Brain pericyte (primary cell): ENCODE measurements at places on chromosomes 13 and 19.

DNA sequence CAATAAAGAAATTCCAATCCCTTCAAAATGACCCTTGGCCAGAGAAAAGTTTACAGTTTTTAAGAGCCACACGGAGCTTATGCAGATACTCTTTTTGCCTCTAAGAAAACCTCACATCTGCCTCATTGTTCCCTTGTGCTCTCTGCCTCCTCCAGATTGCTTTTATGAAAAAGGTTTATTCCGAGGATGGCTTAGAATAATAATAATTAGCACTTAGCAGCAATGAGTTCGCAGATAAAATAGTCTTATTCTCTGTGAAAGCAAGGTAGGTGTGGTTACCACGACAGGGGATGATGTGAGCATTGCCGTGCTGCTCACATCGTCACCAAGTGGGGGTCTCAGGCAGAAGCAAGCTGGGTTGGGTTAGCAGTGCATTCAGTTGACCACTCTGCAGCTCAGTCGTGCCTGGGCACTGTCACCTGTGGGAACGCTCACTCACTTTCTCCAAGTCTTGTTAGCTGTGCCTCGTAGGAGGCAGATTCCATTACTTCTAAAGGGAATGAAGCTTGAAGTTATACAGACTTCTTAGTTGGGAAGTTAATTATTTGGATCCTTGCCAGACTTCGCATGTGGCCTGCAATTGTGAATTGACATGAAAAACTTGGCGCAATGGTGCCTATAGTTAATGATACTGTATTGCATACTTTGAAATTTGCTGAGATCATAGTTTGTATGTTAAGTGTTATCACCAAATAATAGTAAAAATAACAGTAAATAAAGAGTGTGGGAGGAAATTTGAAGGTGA is 157.2 kb downstream of the MYO16 start:
- no peak for DNase-seq

DNA sequence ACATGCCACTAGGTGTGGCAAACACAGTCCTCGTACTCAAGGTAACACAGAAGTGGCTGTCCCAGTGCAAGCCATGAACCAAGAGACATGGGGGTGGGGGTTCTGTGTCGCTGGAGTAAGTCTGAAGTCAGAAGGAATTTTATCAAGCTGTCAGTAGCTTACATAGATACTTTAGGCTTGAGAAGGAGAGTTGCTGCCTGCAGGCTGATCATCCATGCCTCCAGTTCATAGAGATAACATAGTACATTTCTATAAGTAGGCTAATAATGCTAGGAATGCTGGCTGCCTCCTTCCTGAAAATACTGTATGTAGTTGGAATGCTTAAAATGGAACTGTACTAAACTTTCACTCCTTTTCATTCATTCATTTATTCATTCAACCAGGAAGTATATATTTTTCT is 70.1 kb downstream of the CAB39L start:
- DNase-seq: no peak

DNA sequence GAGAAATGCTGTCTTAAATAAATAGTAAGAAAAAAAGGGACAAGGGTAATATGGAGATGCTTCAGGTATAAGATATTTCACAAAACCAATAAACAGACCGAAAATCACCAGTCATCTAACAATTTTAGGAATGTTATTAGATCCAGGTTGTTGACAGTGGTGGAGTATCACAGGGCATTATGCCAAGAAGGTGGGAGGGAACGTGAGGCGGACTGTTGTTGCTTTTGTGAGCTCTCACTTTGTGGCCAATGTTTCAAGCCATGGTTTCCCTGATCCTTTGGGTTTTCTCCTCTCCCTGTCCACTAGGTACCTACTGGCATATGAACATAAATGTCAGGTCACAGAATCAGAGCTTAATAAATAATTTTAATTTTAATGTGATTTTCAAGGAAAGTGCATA is 790.3 kb upstream of the SLITRK1 start:
- no peak for DNase-seq

DNA sequence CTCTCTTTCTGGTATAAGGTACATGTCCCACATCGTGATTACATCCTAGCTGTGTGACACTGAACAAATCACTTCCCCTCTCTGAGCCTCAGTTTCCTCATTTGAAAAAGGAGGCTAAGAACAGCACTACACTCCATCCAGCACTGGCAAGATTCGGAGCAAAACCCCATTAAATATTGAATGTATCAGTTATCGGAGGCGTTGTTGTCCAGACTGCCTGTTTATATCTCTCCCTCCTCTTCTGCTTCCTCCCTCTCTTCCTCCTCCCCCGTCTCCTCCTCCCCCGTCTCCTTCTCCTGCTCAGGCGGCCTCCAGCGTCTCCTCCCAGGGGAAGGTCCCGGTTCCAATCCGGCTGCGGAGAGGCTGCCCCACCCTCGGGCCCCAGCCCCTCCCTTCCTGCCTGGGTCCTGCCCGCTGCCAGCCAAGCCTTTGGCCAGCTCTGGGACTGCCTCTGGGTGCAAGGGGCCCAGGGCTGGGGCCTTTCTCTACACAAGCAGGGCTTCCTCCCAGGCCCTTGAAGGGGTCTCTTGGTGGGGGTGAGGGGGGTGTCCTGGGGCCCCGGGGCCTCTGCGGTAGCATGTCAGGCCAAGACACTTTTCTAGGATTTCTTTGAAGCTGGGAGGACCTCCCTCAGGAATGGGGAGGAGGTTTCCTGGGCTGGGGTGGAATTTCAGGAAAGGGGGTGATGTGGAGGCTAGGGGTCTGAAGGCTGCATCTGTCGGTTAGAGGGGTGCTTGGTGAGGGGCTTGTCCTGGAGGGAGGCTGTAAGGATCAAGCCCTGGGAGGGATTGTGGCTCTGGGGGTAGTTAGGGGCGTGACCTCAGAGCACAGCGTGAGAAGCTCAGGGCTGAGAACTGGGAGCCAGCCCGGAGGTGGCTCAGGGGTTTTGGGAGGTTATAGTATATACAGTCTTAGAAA is 1.9 kb downstream of the RRAS start:
- DNase-seq: no peak

DNA sequence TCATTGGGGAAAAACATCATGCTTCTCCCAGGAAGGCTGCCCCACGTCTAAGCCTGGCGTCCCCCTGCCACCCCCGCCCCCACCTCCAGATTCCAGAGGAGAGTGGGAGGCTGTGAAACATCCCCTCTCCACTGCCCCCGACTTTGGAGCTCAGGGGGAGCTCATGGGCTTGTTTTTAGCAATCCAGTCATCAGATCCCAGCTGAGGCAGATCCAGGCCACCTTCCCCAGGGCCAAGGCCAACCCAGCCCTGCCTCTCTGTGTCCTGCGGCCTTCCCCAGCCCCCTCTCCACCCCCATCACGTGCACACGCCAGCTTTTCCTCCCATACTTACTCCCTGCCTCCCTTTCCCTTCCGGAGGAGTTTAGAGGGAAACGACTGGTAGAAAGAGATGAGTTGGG is 38.8 kb downstream of the SHISA2 start:
- no peak for DNase-seq

GRCh38 chr13:59210543-59210942 is 953.2 kb downstream of the DIAPH3 start:
- no peak for DNase-seq

DNA sequence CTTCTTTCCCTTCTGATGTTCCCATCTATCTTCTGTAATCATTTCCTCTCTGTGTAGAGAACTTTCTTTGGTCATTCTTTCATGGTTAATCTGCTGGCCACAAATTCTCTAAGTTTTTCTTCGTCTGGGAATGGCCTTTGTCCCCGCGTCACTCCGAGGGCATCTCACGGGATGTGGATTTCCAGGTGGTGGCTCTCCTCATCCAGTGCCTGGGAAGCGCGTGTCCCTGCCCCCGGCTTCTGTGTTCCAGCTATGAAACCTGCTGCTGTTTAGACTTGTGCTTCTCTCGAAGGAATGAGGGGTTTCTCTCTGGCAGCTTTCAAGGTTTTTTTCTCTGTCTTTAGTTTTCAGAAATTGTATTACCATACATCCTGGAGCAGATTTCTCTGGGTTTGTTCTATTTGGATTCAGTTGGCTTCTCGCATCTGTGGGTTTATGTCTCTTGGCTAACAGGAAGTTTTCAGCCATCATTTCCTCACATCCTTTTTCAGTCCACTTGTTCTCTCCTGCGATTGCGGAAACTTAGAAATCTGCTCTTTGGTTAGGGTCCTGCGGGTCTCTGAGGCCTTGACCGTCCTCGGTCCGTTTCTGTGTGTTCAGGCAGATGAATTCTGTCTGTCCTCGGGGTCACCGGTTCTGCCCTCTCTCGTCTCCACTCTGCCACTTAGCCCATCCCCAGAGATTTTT is 36.9 kb upstream of the DCUN1D2 start:
- DNase-seq: no peak

DNA sequence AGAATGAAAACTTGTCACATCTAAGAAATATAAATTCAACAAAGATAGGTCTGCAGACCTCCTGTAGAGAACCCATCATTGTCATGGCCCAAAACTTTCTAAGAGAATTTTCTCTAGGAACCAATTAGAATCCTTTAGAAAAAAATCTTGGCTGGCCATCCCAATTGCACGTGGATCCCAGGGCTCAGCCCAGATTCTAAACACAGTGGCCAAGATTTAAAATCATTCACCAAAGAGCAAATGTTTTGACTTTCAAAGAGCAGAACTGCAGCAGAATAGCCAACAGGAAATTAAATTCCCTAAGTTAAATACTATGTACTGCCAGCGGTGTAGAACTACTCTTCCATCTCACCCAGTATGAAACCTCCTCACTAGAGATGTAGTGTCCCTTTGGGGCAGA is 21.3 kb downstream of the IPO5 start:
- DNase-seq: no peak

GRCh38 chr19:49473868-49474541 is at the start of gene FLT3LG:
FLT3LG (plus strand) TSS chr19:49474215; CDS start chr19:49474640, 425 bp downstream.
- no peak for DNase-seq

GRCh38 chr19:4064496-4065260 is 2.0 kb downstream of the ZBTB7A start:
- no peak for DNase-seq

- no peak for DNase-seq
Observed at GRCh38 chr19:50328224-50328872, 829 bp downstream of the KCNC3 start.

- DNase-seq: no peak
Observed at GRCh38 chr13:52903320-52903719, 54.9 kb upstream of the PCDH8 start.

GRCh38 chr13:31064636-31065035 is 97.1 kb downstream of the HSPH1 start:
- no peak for DNase-seq

DNA sequence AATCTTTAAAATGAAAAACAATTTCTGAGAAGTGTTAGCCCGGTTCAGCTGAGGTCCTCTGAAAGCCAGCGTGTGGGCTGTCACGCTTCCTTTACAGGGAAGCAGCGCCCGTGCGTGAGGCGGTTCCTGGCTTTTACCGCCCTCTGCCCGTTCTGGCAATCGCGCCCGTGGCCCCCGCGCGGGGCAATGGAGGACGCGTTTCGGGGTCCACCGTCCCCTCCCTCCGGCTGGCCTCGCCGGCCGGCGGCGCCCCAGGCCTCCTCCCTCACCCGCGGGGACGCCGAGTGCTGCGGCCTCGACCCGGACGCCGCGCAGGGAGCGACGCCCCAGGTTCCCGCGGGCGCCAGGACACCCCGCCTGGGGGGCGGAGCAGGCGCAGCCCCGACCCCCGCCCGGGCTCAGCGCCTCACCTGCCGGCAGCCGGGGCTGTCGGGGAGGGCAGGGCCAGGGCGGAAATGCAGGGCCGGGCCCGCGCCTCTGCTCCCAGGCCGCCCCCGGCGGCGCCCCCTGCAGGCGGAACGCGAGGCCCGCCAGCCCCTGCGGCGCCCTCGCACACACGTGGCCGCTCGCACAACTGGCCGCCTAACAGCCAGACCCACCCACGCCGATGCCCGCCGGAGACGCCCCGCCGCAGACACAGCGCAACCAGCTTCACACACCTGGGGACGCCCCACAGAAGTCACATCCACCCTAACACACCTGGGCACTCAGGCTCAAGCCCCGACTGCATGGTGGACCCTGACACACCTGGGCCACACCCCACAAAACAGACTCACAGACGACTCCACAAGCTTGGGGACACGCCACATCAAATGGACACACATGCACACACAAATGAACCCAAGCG is at the start of gene GGACT:
Gene GGACT, minus strand, starts transcription at position 459 of the 847 bp plus-strand sequence. CDS start 56,198 bp downstream, outside the sequence.
- no peak for DNase-seq

- no peak for DNase-seq
Observed at GRCh38 chr13:92873029-92873428, 353.6 kb upstream of the GPC6 start.

- DNase-seq: no peak
Observed at GRCh38 chr13:102675115-102675514, 19.7 kb downstream of the METTL21C start.

DNA sequence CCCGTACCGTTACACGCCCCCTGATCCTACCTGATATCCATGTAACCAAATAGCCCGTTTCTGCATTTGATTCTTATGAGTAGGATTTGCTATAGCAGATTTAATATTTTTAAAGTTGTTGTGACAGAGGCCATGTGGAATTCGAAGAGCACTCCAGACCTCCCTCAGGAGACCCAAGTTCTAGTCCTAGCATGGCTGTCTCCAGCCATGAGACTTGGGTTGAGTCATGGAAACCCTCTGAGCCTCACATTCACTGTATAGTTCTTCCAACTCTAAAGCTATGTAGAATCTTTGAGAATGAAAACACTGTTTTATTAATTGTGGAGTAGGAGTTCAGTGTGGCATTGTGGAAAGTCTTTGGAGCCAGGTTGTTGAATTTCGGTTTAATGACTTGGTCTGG is 8.0 kb upstream of the GPR183 start:
- DNase-seq: no peak

GRCh38 chr19:19563348-19563848 is 25.3 kb downstream of the CILP2 start:
- DNase-seq: no peak

- no peak for DNase-seq
Observed at GRCh38 chr13:113850722-113851479, 13.0 kb downstream of the GAS6 start.

- DNase-seq: no peak
Observed at GRCh38 chr19:56978023-56978565, 137.6 kb upstream of the PEG3 start.

GRCh38 chr13:36601186-36601585 is 72.6 kb upstream of the SERTM1 start:
- DNase-seq: no peak

DNA sequence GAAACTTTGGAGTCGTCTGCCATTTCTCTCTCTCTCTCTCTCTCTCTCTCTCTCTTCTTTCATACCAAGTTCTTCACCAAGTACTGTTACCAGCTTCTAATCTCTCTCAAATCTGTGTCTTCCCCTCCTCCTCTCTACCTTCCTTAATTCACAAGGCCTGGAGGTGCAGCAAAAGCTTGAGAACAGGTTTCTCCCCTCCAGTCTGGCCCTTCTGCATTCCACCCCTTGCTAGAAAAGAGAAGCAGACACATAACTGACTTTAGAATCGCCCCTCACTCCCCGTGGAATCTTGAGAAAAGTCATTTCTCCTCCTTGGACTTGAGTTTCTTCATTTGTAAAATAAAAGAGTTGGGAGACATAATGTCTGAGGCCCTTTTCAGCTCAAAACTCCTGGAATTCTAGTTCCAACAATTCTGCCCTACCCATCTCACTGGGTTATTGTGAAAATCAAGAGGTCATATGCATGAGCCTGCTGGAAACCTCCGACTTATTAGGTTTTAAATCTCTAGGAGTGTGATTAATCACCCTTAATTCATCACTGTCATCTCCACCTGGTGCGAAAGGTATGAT is 20.4 kb downstream of the AMER2 start:
- DNase-seq: no peak
